Left lung (tissue), 14 donors: ENCODE measurements at places on chromosomes 4 and X. TPM values are rescaled to one million over a fixed set of nuclear protein-coding genes. Genes with fewer than 3 reads are reported as not detected.

The FAM53A gene
- total RNA-seq, result 1.9 TPM

The AKAP14 gene
- total RNA-seq, result 2.7 TPM

The NOX1 gene
- not detected for total RNA-seq

The TLR8 gene
- total RNA-seq, result 24.6 TPM

The PAPSS1 gene
- total RNA-seq, result 60.8 TPM

- no peak overlapping the region for H3K27ac ChIP-seq
- H3K4me1 ChIP-seq, result no peaks in the 10 kb centered on the region
- H3K36me3 ChIP-seq, result no peaks in the 10 kb centered on the region
- H3K4me3 ChIP-seq, result no peak overlapping the region
- no peaks in the 10 kb centered on the region for H3K27me3 ChIP-seq
Measured at GRCh38 chrX:149470955-149471354, 34.2 kb downstream of the IDS start.

DNA sequence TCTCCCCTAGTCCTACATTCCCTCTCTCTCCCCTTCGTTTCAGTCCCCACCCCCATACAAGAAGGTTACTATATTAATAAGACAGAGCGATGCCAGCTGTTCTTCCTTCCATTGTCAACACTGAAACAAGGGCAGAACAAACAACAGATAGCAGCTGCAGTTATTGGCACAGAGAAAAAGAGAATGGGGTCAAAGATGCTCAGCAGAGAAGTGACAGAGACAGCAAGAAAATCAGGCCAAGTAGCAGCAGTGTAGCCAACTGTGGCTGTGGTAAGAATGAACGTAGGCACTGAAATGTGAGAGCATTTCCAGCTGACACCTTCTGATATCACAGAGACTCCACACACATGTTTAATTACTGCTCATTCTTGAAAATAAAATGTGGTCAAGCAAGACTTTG lies 641.8 kb downstream of the FSTL5 start:
- no peaks in the 10 kb centered on the region for H3K27me3 ChIP-seq
- H3K4me1 ChIP-seq, result no peaks in the 10 kb centered on the region
- no peak overlapping the region for H3K27ac ChIP-seq
- no peaks in the 10 kb centered on the region for H3K36me3 ChIP-seq
- no peak overlapping the region for H3K4me3 ChIP-seq

- H3K4me1 ChIP-seq, result no peaks in the 10 kb centered on the region
- no peak overlapping the region for H3K4me3 ChIP-seq
- no peak overlapping the region for H3K27ac ChIP-seq
- H3K36me3 ChIP-seq, result no peaks in the 10 kb centered on the region
Measured at GRCh38 chr4:97548943-97549583, 594.2 kb downstream of the STPG2 start.

DNA sequence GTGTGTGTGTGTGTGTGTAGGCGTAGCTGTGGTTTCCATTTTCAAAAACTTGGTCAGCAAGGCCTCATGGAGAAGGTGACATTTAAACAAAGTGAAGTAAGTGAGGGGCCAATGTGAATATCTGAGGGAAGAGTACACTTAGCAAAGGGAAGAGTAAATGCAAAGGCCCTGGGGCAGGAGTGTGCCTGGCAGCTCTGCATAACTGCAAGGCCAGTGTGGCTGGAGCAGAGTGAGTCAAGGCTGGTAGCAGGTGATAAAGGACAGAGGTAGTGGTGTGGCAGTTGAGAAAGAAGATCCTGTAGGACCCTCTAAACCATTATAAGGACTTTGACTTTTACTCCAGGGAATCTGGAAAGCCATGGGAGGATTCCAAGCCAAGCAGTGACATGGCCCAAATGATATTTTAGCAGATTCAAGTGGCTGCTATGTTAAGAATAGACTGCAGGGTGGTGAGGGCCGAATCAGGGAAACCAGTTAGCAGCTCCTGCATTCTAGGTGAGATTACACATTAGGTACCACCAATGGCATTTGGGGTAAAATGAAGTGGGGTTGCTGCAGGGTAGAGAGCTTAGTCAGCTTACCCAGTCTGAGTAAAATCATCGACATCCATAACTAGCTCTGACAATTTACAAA lies 5.9 kb upstream of the TBC1D1 start:
- H3K4me1 ChIP-seq, result no peaks in the 10 kb centered on the region
- H3K4me3 ChIP-seq, result no peak overlapping the region
- no peak for DNase-seq
- H3K27ac ChIP-seq, result no peak overlapping the region
- H3K36me3 ChIP-seq, result no peaks in the 10 kb centered on the region

GRCh38 chr4:69196209-69196965 lies 18.2 kb downstream of the UGT2B11 start:
- H3K4me3 ChIP-seq, result no peak overlapping the region
- H3K27me3 ChIP-seq, result no peaks in the 10 kb centered on the region

GRCh38 chrX:48083212-48083611 lies 11.8 kb upstream of the ZNF630 start:
- DNase-seq, result no peak
- H3K36me3 ChIP-seq, result no peaks in the 10 kb centered on the region
- H3K4me3 ChIP-seq, result no peak overlapping the region
- no peak overlapping the region for H3K27ac ChIP-seq
- no peaks in the 10 kb centered on the region for H3K4me1 ChIP-seq
- no peaks in the 10 kb centered on the region for H3K27me3 ChIP-seq

- H3K27ac ChIP-seq, result no peak overlapping the region
- H3K36me3 ChIP-seq, result no peaks in the 10 kb centered on the region
- peaks cover 25% of the 10 kb centered on the region for H3K27me3 ChIP-seq
- H3K4me1 ChIP-seq, result peaks cover 9% of the 10 kb centered on the region
- H3K4me3 ChIP-seq, result peak overlapping the region; percentile 16
- peak; percentile 58 for DNase-seq
Measured at GRCh38 chr4:143700046-143700415, 444 bp downstream of the FREM3 start.

DNA sequence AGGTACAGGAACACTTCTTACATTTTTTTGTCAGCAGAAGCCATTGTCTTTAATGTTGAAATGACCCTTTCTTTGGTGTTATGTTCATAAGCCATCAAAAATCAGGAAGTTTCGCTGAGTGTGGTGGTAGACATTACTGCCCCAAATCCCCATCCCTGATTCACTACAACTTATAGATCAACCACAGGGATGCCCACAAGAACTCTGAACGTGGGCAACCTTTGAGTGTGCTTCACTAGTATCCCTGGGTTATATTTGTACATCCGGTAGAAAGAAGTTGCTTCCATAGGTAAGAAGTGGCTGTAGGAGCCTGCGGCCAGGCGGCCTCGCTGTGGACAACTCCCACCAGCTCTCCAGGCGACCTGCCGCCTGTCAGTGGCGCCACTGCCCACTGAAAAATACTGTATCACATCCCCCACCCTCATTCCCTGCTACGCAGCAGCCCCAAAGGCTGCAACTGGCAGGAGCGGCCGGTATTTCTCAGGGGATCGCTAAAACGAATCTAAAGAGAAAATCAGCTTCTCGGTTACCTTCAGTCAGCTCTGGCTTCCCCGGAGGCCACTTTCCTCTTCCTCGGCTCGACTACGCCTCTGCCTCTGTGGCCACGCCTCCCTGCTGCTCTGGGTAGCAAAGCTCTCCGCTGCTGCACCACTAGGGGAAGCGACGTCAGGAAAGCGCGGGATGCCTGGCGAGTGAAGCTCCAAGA lies 13.9 kb upstream of the ETDC start:
- peaks cover 16% of the 10 kb centered on the region for H3K36me3 ChIP-seq
- peak; percentile 17 for DNase-seq
- H3K4me3 ChIP-seq, result peak overlapping the region; percentile 25
